ENCODE measurements at places on chromosomes 7 and 10.

GRCh38 chr7:24827589-24827988, 70.3 kb upstream of the GSDME start:
- no peak for DNase-seq

DNA sequence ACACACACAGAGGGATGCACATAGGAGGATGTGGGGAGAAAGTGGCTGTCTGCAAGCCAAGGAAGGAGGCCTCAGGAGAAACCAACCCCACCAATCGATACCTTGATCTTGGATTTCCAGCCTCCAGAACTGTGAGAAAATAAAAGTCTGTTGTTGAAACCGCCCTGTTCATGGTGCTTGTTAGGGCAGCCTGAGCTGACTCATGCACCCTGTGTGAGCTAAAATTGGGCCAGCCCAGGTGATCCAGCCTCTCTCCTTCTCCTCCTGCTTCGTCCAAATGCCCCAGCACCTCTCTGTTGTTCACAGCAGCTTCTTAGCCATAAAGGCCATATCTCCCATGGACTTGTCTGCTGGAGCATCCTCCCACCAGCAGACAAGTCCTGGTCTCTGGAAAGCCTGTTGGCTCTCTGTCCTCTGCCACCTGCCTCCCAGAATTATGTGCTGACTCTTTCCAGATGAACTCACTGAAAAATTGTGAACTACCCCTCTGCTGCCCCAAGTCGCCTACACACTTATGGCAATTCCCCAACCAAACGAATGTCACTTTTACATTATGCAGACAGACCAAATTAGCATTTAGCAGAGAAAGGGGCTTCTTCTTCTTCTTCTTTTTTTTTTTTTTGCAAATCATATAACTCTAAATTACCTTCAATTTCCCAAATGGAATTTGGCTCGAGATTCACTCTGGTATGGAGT, 30.2 kb upstream of the CARD11 start:
- no peak for DNase-seq

DNA sequence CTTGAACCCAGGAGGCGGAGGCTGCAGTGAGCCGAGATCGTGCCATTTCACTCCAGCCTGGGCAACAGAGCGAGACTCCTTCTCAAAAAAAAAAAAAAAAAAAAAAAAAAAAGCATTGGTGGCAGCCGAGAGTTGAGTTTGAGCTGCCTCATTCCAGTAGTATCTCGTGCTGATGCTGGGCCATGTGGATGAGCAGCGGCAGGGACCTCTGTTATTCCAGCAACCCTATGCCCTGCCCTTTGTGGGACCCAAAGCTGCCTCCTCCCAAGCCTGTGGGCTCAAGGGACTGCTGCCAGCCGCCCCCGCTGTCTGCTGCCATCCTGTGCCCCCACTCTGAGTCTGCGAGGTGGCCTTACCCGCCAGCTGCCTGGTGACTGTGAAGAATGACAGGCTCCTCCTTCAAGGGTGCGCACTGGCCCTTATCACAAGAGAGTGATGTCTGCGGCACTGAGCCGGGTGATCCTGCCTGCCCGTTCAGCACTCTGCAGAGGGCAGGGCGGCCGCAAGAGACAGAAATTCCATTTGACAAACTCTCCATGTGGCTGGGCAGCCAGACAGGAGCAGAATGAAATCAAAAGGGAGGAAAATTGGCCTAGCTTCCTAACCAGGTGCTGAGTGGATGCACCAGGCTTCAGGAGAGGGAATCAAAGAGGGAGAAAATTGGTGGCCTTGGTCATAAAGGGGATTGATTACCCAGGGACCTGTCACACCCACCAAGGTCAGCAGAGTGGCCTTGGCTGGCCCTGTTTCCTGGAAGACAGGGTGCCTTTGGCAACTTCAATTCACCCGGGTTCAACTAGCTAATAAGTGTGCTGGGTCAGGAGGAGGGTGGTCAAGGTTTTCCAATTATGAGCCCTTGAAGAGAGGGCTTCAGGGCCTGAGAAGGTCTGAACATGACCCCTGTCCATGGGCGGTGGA, 65.3 kb upstream of the ZMIZ1 start:
- no peak for DNase-seq

DNA sequence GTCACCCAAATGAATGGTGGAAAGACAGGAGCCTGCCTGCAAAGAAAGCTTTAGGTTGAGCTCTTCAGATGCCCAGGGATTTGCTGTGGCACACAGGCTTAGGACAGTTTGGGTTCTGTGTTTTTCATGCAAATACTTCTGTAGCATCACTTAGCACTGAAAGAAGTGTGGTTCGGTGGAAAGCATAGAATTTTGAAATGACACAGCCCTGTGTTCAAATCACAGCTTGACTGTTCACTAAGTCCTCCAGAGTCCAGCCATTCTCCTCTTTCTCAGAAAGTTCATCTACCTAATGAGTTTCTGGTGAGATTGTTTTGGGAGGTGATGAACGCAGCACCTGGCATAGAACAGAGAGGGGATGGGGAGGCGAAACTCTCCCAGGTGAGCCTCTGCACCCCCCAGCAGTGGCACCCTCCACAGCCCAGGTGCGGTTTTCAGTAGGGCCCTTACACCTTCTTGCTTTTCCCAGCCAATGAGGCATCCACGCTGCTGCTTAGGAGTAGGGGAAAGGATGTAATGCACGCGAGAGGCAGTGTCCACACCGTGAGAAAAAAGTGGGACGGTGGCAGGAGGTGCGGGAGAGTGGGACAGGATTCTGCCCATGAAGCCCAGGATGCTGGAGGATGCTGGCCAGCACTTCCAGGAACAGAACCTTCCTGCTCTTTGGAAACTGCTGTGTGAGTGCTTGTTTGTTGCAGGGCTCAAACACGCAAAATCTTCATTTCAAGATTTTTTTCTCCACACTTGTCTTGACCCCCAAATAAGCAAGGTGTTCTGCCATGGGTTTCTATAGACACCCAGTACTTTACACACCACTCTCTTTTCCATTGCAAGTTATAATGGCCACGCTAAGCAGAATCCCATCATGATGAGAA, 11.6 kb downstream of the EN2 start:
- DNase-seq, result no peak

GRCh38 chr7:32204361-32205018, 134.3 kb upstream of the PDE1C start:
- DNase-seq, result no peak

GRCh38 chr7:389911-390601, 100.1 kb downstream of the FOXL3 start:
- DNase-seq, result no peak

DNA sequence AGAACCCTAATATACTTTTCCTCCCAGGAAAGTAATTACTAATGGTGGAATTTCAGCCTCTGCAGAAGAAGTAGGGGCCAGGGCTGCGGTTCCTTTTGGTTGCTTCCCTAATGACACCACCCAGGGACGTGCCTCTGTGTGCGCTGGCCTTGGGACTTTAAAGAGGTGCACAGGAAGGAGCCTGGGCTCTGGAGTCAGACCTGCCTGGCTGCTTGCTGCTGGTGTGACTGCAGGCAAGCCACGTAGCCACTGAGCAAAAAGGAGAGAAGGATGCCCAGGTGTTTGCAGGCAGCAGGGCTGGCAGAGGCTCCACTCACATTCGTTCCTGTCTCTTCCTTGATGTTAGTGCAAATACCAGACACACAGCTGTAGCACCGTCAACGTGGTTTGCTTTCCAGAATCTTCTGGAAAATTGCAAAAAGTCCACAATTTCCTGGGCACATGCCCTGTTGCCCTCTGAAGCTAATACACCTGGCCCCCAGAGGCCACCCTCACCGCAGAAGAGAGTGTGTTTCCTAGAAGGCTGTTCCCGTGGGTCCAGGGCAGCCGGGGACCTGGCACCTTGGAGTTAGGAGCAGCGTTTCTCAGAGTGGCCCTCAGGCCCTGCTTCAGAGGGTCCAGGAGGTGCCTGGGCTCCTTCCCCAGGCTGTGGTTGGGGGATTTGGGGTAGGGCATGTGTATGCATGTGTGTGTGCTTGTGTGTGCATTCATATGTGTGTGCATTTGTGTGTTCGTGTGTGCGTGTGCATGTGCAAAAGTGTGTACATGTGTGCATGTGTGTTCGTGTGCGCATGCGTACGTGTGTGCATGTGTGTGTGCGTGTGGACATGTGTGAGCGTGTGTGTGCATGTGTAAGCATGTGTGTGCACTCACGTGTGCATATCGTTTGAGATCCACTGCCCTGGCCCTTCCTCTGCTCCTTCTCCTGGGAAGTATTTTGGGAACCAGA, 12.8 kb upstream of the PRKAG2 start:
- DNase-seq, result no peak

- peak; percentile 19 for DNase-seq
These were observed 133.4 kb downstream of the LRRC4 start for GRCh38 chr7:127897704-127898454.

GRCh38 chr7:64997927-64998391, 7.1 kb upstream of the ZNF117 start:
- no peak for DNase-seq

- DNase-seq, result no peak
These were observed 221.3 kb downstream of the MAD1L1 start for GRCh38 chr7:2011266-2012043.

GRCh38 chr7:141738592-141739013, 445 bp downstream of the SSBP1 start:
- DNase-seq, result no peak

GRCh38 chr7:98982686-98983085, 104.4 kb downstream of the TRRAP start:
- DNase-seq, result no peak

GRCh38 chr10:21398563-21399231, 126.8 kb downstream of the SKIDA1 start:
- no peak for DNase-seq
